ENCODE measurements at places on chromosomes 4 and X.
A peak's percentile ranks its signal among the peaks of the same experiment; 100 is the strongest.

GRCh38 chrX:18542131-18542530 is 116.7 kb downstream of the CDKL5 start:
- no peak for DNase-seq
- no peaks in the 10 kb centered on the region for H3K36me3 ChIP-seq
- no peak overlapping the region for H3K4me3 ChIP-seq
- no peak overlapping the region for H3K27ac ChIP-seq
- no peaks in the 10 kb centered on the region for H3K4me1 ChIP-seq

GRCh38 chr4:138596896-138597295 is 354.7 kb upstream of the SLC7A11 start:
- no peaks in the 10 kb centered on the region for H3K36me3 ChIP-seq
- H3K4me3 ChIP-seq: no peak overlapping the region
- no peaks in the 10 kb centered on the region for H3K4me1 ChIP-seq
- H3K27ac ChIP-seq: no peak overlapping the region

GRCh38 chrX:19742826-19743225 is 144.6 kb downstream of the SH3KBP1 start:
- H3K36me3 ChIP-seq: no peaks in the 10 kb centered on the region
- peaks cover 2% of the 10 kb centered on the region for H3K27me3 ChIP-seq
- H3K27ac ChIP-seq: no peak overlapping the region
- peaks cover 5% of the 10 kb centered on the region for H3K4me1 ChIP-seq
- no peak for DNase-seq
- no peak overlapping the region for H3K4me3 ChIP-seq

DNA sequence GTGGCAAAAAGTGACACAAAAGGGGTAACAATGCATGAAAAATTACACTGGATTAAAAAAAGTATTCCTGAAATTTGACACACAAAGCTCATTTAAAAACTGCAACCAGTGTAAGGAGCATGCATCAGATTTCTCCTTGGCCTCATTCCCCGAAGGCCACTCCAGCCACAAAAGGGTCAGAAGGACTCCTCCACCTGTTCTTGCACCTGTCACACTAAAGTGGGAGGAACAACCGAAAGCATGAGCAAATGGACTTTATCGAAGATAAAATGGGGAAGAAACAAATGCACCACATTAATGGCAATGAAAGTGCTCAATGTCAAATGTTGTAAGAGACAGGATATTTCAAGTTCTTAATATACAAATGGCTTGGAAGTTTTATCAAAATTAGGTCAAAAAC is 88.2 kb downstream of the ADGRA3 start:
- no peaks in the 10 kb centered on the region for H3K4me1 ChIP-seq
- H3K27ac ChIP-seq: no peak overlapping the region

DNA sequence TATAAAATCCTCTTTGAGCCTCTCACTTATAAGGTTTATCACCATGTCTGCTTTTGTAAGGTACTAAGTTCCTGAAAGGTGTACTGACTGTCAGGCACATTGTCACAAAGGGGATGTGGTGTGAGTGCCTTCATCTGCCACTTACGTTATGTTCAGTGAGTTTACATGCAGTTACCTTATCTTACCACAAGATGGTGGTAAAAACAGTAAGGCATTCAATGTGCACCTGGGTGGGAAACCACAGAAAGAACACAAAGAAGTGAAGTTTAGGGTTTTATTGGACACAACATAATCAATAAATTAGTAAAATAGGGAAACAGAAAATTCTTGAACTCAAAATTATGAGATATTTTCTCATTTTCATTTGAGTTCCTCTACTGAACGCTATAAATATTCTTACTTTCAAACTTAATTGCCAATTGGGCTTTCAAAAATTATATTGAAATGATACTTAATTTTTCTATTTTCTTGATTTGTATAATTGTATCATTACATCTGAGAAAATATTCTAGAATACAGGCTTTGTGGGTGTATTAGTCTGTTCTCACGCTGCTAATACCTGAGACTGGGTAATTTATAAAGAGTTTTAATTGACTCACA is 650.8 kb downstream of the PCDH7 start:
- no peaks in the 10 kb centered on the region for H3K36me3 ChIP-seq
- no peaks in the 10 kb centered on the region for H3K4me1 ChIP-seq
- DNase-seq: peak; percentile 43
- no peak overlapping the region for H3K27ac ChIP-seq
- H3K4me3 ChIP-seq: no peak overlapping the region

- DNase-seq: no peak
- peak overlapping the region; percentile 59 for H3K27ac ChIP-seq
- H3K4me1 ChIP-seq: peaks cover 76% of the 10 kb centered on the region
- H3K27me3 ChIP-seq: peaks cover 48% of the 10 kb centered on the region
- H3K4me3 ChIP-seq: no peak overlapping the region
Measured at GRCh38 chrX:40085714-40086113, 12.0 kb downstream of the BCOR start.
